ENCODE measurements at places on chromosomes 5 and 9. TPM values are rescaled to one million over a fixed set of nuclear protein-coding genes. Genes with fewer than 3 reads are reported as not detected.

The AGTPBP1 gene
- 39.0 TPM for total RNA-seq

The SCAMP1 gene
- 20.8 TPM for total RNA-seq

The FIBCD1 gene
- total RNA-seq: not detected

The ANKRD34B gene
- not detected for total RNA-seq

The AJM1 gene
- 12.9 TPM for total RNA-seq

The SLC25A2 gene
- 0.42 TPM for total RNA-seq

The PRR16 gene
- not detected for total RNA-seq

The SAPCD2 gene
- total RNA-seq: 5.6 TPM

The SPINK4 gene
- not detected for total RNA-seq

The RANBP17 gene
- total RNA-seq: not detected

The TTC1 gene
- 56.4 TPM for total RNA-seq

The FXN gene
- total RNA-seq: 28.0 TPM

The TAF11L10 gene
- total RNA-seq: not detected

The ZBTB26 gene
- total RNA-seq: 6.0 TPM

The TMEM8B gene
- 6.8 TPM for total RNA-seq

The LPCAT1 gene
- 62.7 TPM for total RNA-seq

The GARIN3 gene
- total RNA-seq: 0.09 TPM

The CDX1 gene
- not detected for total RNA-seq

The LCP2 gene
- 204 TPM for total RNA-seq

The LIX1 gene
- total RNA-seq: not detected

The DDX4 gene
- total RNA-seq: 0.26 TPM

The PCDHAC2 gene
- not detected for total RNA-seq

The ADAMTS12 gene
- total RNA-seq: not detected

Measured in activated T-helper 17 cell treated with anti-CD3 and anti-CD28 coated beads, Interleukin-2, amount 50 U/mL, for 72 hours (primary cell).